Astrocyte (in vitro differentiated cells and primary cell): ENCODE measurements at places on chromosomes 1 and 21.

GRCh38 chr1:175580841-175581240 lies 162.6 kb downstream of the TNR start:
- DNase-seq: no peak

GRCh38 chr1:160117709-160118183 lies 2.2 kb downstream of the ATP1A2 start:
- DNase-seq: no peak

DNA sequence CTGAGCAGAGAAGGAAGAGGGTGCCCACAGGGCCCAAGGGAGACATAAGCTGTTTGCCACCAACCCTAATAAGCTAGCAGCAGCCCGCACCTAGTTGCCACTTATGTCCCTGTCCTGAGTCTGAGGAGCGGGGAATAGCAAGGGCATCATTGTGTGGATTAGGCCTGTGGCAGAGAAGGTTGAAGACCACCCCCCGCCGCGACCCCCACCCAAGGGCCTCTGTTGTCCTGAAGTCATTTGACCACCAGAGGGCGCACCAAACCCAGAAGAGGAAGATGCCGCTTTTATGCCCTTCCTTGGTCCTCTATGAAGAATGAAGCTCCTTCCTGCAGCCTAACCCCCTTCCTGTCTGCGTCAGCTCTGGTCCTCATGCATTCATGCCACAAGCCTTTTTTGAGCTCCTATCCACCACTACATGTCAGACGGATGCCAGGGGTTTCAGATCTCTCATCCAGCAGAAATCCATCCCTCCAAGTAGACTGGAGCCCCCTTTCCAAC lies 16.6 kb downstream of the RHBG start:
- peak; percentile 18 for DNase-seq

GRCh38 chr21:31505975-31506374 lies 153.5 kb upstream of the SOD1 start:
- DNase-seq: no peak

DNA sequence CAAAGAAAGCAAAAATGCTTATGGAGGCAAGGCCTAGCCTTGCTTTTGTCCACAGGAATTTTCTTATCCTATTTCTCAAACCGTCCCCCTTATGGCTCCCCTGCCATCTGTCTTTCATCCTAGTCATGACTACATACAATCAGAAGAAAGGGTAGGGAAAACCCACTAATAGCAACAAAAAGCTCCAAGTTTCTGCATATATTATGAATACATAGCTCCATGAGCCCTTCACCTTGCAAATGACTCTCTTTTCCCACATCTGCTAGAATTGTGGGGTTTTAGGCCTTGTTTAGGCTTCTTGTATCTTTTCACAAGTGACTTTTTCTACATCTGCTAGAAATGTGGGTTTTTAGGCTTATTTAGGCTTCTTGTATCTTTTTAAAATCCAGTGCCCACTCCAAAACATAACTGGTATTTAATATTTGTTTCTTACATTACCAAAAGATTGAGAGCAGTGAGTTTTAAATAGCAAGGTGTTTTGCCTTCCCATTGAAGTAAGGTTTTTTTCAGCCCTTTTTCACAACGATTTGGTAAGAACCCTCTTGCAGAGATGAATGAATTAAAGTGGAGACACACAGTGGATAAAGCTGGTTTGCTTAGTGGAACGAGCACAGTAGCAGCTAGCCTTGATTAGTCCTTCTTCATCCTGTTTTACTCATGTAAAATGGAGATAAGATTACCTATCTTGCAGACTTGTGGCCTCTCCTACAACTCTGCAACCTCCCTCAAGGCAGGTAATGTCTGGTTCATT lies 4.4 kb downstream of the GADD45A start:
- no peak for DNase-seq

- no peak for DNase-seq
Measured at GRCh38 chr1:30400507-30400906, 322.9 kb downstream of the MATN1 start.

GRCh38 chr1:11502516-11502915 lies 23.6 kb downstream of the DISP3 start:
- DNase-seq: no peak

DNA sequence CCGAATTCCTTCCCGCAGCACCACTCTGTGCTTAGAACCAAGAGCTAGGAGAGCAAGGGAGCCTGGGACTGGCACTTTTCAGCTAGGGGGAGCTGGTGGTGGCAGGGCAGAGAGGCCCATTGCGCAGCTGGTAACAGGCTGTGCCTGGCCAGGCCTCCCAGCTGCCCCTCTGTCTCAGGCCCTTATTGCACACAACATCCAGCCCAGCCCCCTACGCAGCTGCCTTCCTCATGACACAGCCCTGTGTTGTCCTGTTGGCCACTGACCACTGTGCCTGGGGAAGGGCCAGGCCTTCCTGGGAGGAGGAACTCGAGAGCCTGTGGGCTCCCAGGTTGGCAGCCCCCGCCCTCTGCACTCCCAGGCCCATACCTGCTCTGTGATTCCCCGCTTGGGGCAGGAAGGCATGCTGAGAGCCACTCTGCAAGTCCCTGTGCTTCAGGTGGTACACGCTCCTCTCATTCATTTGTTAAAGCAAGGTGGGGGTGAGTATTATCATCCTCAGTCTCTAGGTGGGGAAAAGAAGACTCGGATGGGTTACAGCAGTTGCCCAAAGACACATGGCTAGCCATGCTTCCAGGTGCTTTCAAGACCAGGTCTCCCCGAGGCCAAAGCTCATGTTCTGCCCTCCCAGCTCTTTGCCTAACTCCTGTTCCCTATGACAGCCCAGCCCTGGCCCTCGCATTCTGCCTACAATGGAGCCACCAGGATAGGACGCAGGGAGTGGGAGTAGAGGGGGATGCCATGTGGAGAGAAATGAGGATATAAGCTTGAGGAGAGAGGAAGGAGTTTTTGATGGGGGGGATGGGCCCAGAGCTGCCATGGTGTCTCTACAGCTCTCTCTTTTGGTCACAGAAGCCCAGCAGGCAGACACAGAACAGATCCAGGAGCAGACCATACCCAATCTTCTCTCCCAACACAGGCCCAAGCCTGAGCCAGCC lies 81.8 kb downstream of the TMEM53 start:
- no peak for DNase-seq

GRCh38 chr1:183783342-183783741 lies 21.6 kb upstream of the RGL1 start:
- no peak for DNase-seq

GRCh38 chr1:92398519-92398918 lies 88.2 kb downstream of the GFI1 start:
- no peak for DNase-seq

DNA sequence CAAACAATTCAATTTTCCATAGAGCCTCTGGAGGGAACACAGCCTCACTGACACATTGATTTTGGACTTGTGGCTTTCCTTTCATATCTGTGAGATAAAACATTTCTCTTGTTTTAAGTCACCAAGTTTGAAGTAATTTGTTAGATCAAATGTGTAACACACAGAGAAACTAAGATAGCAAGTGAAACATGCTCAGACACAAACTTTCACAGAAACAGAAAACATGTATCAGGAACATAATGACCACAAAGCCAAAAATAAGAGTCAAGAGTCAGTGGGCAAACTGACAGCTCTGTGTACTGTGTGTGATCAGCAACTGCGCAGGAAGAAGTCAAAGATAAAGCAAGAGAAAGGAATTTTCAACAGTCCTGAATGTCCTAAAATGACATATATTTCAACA lies 1237.5 kb downstream of the AMY1C start:
- DNase-seq: no peak

GRCh38 chr1:160206036-160206389 lies 829 bp downstream of the PEA15 start:
- DNase-seq: peak; percentile 56

- no peak for DNase-seq
Measured at GRCh38 chr1:60287536-60287935, 214.0 kb upstream of the C1orf87 start.

DNA sequence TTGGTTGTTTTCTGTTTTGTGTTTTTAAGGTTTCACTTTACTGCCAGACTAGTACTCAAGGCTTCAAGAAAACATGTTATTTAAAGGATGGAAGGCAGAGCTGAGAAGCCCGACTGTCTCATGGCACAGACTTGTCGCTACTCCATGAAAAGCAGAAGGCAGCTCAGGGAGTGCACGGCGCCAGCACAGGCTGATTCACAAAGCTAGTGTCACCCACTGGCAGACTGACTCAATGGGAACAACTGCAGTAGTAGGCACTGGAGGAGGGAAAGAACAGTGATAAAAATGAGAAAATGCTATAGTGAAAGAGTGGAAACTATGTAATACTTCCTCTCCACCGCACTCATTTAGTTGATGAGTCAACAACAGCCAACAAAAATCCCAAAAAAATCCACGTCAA lies 14.7 kb downstream of the HSF2BP start:
- DNase-seq: peak; percentile 80

GRCh38 chr1:100735244-100735643 lies 15.7 kb downstream of the VCAM1 start:
- no peak for DNase-seq

DNA sequence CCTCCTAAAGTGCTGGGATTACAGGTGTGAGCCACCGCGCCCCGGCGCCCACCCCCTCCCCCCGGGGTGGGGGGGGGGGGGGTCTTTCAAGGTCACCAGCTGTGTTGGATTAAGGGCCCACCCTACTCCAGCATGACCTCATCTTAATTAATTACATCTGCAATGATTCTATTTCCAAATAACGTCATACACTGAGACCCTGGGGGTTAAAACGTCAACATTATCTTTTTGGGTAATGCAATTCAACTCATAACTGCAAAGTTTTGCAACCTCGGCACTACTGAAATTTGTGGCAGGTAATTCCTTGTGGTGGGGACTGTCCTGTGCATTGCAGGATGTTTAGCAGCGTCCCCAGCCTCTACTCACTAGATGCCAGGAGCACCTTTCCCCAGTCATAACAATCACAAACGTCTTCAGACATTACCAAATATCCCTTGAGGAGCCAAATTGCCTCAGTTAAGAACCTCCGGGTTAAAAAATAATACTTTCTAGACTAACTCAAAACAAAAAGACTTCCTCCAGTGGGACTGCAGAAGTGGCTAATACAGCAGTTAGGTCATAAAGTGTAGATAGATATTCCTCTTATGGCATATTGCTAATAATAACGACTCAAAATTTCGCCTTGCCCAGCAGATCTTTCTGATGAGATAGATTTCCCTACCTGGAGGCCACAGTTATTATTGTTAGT lies 233.0 kb upstream of the KAZN start:
- no peak for DNase-seq

DNA sequence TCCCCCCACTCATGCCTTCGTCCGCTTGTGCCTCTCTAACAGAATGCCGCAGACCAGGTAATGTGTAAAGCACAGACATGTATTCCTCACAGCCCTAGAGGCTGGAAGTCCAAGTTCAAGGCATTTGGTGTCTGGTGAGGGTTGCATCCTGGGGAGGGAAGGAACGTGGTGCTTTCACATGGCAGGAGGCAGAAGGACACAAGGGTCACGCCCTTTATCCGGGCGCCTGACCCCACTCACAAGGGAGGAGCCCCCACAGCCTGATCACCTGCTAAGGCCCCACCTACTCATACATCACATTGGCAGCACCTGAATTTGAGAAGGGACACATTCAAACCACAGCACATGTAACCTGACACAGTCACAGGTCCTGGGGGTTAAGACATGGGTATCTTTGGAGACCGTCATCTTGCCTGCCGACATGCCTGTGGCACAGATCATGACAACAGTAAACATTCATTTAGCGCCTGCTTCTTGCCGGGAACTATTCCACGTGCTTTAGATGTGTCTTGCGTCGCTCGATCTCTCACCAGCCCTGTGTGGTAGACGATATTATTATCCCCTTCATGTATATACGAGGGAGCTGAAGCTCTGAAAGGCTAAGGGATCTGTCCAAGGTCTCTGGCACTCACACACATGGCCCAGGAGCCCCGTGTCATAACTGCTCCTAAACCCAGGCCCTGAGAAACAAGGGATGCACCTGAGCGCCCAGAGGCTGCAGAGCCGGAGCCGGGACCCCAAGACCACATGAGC lies 235.6 kb downstream of the NPHP4 start:
- DNase-seq: no peak

DNA sequence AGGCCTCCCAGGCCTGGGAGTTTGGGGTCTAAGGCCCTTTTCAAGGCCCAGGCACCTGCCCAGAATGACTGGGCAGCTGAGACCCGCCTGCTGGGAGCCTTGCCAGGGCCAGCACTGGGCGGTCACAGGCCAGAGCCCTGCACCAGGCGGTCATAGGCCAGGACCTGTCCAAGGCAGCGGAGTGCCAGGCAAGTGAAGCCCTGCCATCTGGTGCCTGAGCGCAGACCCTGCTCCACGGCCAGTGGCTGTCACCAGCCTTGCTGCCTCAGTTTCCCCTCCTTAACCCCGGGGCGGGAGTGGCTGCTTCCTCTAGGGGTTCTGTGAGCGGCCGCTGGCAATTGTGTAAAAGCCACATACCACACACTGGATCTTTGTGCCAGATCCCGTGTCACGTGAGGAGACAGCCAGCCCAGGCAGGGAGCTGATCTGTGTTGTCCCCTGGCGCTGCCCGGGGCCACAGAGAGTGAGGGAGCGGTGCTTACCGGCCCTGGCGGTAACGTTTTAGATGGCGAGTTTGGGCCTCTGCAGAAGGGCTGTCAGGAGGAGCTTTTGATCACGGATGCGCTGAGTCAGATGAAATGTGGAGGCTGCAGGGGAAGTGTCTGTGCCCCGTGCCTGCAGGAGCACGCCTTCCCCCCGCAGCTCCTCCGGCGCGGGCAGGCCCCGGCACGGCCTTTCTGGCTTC lies 4.6 kb downstream of the COL18A1 start:
- no peak for DNase-seq

GRCh38 chr1:24502709-24503058 lies at the start of gene RCAN3:
TSS of gene RCAN3 (plus strand) at chr1:24502836. CDS start at chr1:24514373, 11,537 bp downstream.
- DNase-seq: peak; percentile 67

- no peak for DNase-seq
Measured at GRCh38 chr21:44365251-44365966, 12.0 kb downstream of the TRPM2 start.

DNA sequence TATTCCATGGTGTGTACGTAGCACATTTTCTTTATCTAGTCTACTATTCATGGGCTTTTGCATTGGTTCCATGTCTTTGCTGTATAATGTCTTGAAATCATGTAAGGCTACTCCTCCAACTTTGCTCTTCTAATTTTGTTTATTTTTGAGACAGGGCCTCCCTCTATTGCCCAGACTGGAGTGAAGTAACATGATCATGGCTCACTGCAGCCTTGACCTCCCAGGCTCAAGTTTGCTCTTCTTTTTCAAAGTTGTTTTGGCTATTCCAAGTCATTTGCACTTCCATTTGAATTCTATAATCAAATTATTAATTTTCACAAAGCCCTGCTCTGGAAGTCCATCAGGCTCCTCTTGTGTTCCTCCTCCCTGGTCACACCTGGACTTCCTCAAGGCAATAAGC lies 90.2 kb upstream of the SGIP1 start:
- no peak for DNase-seq

DNA sequence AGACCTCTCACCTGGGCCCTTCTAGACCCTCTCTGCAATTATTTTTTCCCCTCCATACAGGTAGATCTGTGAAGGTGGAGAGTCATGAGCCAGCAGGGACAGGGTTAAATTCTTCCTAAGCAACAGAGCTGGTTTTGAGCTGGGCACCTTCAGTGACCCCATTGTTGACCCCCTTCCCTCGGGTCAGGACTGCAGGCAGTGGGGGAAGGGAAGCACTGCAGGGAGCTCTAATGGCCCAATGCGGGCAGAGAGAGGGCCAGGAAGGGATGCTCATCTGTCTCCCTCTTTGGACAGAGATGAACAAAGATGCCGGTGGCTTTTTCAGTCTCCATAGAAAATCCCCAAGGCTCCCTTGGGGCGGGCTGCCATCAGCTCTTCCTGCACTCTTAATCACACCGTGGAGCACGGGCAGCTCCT lies 21.4 kb downstream of the SOX13 start:
- DNase-seq: no peak
